Liver (tissue), 10 donors: ENCODE measurements at places on chromosomes 12 and 14. TPM values are rescaled to one million over a fixed set of nuclear protein-coding genes. Genes with fewer than 3 reads are reported as not detected.

Gene BMP4
- polyA plus RNA-seq, result 2.8 TPM

Gene PTPRO
- polyA plus RNA-seq, result 0.92 TPM

Gene TMTC2
- 0.36 TPM for polyA plus RNA-seq

Gene PKP2
- 15.6 TPM for polyA plus RNA-seq

Gene LAG3
- polyA plus RNA-seq, result 1.2 TPM

Gene SELPLG
- polyA plus RNA-seq, result 4.8 TPM

Gene MAP1LC3B2
- 1.3 TPM for polyA plus RNA-seq

Gene C14orf132
- polyA plus RNA-seq, result 3.0 TPM

Gene PRH2
- not detected for polyA plus RNA-seq

DNA sequence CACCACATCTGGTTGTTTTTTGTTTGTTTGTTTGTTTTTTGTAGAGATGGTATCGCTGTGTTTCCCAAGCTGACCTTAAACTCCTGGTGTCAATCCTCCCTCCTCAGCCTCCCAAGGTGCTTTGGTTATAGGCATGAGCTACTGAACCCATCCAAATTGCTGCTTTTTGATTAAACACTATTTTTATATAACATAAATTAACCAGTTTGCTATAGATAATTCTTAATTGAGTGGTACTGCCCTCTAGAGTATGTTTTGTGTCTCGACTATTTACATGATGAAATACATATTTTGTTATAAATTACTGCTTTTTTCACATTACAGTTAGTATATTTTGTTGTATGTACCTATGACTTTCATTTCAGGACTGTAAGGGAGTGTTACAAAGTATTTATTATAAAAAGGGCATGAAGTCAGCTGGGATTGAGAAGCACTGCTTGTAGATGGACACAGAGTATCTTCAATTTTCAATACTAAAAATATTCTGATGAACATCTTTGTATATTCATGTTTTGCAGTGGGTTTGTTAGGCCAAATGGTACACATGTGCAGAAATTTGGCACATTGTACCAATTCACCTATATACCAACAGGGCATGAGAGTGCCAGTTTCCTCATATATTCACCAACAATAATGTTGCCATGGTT, 14.9 kb upstream of the SCAF11 start:
- DNase-seq, result no peak

- DNase-seq, result no peak
Measured at GRCh38 chr14:30519961-30520360, 39.0 kb upstream of the G2E3 start.

DNA sequence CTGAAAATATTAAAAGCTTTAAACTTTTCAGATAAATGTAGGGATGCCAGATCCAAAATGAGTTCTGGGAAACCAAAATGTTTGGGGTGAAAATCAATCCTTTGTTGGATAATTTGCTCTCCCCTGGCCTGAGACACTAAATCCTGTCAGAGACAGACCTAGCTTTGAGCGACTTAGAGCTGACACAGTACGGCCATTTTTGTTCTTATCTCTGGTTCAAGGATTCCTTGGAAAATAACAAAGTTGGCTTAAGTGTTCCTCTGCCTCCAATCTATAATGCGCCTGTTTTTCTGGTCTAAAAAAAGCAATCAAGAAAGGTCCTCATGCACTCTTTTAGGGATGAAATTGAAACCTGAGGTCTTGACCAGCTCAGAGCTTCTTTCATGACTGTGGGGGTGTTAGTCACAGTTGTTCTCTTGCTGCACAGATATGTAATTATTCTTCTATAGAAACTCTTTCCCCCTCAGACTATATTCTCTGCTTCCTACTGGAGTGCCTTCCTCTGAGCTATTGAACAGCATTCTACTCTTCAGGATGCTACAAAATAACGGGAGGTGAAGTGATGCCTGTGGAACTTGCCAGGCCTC, 52.3 kb upstream of the EGLN3 start:
- no peak for DNase-seq

- no peak for DNase-seq
Measured at GRCh38 chr12:49131894-49132461, 783 bp upstream of the TUBA1B start.

- no peak for DNase-seq
Measured at GRCh38 chr12:52402873-52403540, 3.1 kb downstream of the KRT82 start.

DNA sequence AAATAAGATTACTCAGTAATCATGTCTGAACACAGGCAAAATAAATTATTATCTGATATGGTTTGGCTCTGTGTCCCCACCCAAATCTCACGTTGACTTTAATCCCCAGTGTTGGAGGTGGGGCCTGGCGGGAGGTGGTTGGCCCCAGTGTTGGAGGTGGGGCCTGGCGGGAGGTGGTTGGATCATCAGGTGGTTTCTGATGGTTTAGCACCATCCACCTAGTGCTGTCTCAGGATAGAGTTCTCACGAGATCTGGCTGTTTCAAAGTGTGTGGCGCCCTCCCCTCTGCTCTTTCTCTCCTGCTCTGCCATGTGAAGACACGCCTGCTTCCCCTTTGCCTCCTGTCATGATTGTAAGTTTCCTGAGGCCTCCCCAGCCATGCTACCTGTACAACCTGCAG, 18.1 kb downstream of the DHRS2 start:
- no peak for DNase-seq
